ENCODE measurements at places on chromosomes 5 and 9. TPM values are rescaled to one million over a fixed set of nuclear protein-coding genes. Genes with fewer than 3 reads are reported as not detected.

Gene SPINK4
- total RNA-seq: not detected

Gene CHSY3
- 4.0 TPM for total RNA-seq

Gene DRD1
- total RNA-seq: 0.89 TPM

Gene RMI1
- total RNA-seq: 5.3 TPM

Gene TAF11L9
- not detected for total RNA-seq

Gene BRINP1
- not detected for total RNA-seq

Gene FGD3
- 11.1 TPM for total RNA-seq

Gene GALNT12
- total RNA-seq: 10.7 TPM

Gene SAP30L
- total RNA-seq: 41.8 TPM

Gene DPYSL3
- total RNA-seq: 81.2 TPM

GRCh38 chr5:175738126-175738525 is 80.3 kb downstream of the HRH2 start:
- DNase-seq: no peak

DNA sequence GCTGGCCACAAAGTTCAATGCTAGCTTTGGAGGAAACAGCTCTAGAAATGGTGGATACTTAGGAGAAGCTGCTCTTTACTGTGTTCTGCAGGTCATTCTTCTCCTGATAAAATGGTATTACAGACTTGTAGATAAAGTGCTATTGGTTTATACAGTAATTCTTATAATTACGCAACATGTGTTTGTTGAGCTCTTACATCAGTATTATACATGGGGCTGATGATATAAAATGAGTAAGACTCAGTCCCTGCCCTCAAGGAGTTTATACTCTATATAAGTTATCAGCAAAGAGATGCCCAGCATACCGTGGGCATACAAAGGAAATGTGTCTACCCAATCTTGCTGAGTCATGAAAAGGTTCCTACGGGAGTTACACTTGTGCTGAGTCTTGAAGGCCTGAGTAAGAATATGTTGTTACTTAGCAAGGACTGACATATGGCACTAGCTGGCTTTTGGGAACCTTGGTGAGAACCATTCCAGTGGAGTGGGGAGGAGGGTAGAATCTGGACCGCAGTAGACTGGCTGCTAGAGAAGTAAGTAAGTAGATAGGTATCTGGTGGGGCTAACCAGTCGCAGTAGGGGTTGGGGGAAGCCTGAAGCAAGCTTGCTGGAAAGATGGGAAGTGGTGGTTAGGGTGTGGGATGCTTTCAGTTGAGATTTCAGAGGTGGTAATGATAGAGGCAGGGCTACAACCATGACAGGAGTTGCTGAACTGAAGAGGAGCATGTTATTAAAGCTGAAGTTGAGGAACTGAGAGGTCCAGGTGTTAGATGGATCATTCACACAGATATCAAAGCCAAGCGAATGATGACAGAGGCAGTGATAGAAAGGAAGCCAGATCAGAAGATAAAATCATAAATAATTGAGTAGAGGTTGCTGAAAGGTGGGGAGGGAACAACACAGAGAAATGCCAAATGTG is 11.1 kb upstream of the TTC23L start:
- no peak for DNase-seq

DNA sequence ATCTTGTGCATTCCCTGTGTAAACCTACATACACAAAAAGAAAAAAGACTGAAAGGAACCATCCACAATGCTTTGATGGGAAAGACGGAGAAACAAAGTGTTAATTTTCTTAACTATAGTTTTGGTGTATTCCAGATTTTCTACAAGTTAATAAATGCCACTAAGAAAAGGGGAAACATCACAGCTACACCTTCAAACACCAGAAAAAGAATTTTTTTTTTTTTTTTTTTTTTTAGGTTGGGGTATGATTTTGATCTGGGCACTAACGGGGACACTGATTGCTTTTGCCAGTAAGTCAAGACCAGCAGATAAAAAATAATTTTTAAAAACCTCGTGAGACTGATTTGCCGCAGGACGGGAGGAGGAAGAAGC is 334 bp upstream of the THG1L start:
- DNase-seq: no peak

DNA sequence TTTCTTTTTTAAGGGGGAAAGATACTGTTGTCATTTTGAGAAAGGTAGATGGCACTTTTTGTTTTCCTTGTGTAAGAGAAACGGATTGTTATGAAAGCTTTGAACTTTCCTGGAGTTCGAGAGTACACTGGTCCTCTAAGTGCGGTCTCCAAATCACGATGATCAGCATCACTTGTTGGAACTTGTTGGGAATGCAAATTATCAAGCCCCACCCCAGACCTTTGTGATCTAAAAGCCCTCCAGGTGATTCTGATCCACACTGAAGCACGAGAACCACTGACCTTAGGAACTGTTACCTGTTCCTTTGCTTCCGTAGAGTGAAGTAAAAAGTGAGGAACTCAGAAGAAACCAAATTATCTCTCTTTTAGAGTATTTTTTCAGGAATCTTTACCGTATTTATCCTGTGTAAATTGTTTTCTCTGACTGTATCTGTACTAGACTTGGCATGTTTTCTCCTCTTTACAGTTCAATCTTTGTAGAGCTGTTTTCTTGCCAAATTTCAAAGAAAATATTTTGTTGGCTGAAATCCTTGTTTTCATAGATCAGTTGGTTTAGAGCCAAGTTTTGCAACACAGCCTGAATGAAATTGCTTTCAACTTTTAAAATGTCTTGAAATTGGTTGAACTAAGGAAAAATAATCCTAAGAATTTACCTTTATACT is 4.0 kb downstream of the MAT2B start:
- DNase-seq: no peak

- DNase-seq: no peak
Measured at GRCh38 chr5:107217721-107218130, 453.0 kb downstream of the EFNA5 start.

DNA sequence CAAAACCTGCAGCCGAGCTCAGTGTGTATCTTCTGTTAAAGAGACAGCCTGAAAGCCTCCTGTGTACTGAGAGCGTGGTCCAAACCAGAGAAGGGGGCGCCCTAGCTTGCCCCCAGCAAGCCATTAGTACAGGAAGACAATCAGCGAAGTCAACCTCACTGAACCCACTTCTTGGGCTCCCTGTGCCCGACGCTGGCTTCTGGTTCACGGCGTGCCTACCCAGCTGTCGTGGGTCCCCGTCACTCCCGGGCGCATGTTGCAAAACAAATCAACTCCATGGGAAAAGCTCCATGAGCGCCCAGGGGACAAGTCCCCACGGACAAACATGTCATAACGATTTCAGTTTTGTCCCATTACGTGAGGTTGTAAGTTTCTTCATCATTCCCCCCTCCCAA is 326.9 kb downstream of the SH3GL2 start:
- DNase-seq: no peak

- DNase-seq: peak; percentile 48
Measured at GRCh38 chr5:177310757-177311391, 824 bp downstream of the MXD3 start.

DNA sequence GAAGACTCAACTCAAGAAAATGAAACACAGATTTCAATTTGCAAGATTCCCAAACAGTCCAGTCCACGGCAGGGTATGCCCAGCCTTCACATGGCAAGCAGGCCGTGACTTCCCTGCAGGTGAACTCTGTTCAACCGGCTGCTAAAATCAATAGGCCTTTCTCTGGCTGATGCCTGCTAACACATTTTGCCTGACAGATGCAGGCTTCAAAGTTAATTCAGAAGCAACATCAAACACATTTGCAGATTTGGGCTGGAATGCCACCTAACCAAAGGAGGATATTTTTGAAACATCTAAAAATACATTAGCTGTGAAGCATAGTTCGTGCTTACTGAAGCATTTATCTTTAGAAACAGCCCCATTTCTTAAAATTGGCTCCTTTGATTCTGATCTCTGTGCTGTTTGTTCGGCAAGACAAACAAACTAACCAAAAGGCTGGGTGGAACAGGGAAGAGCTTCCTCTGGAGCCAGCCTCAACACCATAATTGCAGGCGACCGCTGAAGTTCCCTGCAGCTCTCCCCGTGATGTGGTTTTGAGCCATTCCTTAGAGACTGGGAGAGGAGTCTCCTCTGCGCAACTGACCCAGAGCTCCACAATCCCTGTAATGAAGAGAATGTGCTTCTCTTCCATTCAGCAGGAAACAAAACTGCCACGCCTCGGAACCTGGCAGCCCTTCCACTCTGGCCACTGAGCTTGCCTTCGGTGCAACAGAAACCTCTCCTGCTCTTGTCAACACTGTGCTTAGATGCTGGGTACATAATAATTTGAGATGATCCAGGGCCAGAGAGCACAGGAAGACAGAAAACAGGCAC is 126.5 kb downstream of the MYO10 start:
- DNase-seq: no peak

DNA sequence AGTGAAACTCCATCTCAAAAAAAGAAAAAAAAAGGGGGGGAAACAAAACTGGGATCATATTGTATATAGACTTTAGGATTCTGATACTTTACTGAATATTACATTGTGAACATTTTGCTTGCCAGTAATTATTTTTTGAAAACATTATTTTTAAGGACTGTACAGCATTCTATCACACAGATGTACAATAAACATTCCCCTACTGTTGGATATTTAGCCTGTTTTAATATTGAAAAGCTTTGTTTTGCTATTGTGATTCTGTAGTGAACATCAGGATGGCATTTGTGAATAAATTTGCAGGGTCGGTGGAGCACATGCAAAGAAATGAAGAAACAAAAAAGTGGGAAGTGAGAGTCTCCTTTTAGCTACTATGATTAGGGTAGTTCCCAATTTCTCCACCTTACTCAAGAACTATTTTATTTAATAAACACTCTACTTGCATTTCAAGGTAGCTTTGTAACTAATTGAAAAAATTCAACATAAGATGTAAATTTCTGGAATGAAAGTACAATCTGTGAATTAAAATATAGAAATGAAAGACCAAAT is 18.7 kb downstream of the RASGRF2 start:
- no peak for DNase-seq

DNA sequence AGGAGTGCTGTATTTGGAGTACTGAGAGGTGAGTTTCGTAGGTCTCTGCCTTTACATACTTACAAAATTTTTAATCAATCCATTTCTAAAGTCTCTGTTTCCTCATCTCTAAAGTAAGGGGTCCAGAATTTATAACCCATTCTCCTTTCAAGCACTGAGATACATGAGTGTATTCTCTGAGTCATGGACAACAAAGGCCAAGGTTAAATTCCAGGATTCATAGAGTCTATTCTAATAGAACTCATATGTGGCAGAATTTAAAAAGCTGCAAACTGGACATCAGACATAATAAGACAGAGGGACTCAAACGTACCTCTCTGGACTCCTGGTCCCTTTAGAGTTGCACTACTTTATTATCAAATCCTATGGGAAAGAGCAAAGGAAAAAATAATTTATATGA is 112.5 kb upstream of the SLIT3 start:
- no peak for DNase-seq
